Left lung (tissue), 14 donors: ENCODE measurements at places on chromosomes 1 and 21. TPM values are rescaled to one million over a fixed set of nuclear protein-coding genes. Genes with fewer than 3 reads are reported as not detected.

RHOU gene
- total RNA-seq, result 18.7 TPM

C1orf185 gene
- total RNA-seq, result not detected

F11R gene
- 164 TPM for total RNA-seq

S100A6 gene
- total RNA-seq, result 1,797 TPM

RNF186 gene
- total RNA-seq, result not detected

OR2L8 gene
- total RNA-seq, result not detected

GRCh38 chr1:1024771-1025699 lies 5.1 kb downstream of the AGRN start:
- H3K27ac ChIP-seq, result peak overlapping the region; percentile 66
- H3K36me3 ChIP-seq, result no peaks in the 10 kb centered on the region
- no peaks in the 10 kb centered on the region for H3K27me3 ChIP-seq

DNA sequence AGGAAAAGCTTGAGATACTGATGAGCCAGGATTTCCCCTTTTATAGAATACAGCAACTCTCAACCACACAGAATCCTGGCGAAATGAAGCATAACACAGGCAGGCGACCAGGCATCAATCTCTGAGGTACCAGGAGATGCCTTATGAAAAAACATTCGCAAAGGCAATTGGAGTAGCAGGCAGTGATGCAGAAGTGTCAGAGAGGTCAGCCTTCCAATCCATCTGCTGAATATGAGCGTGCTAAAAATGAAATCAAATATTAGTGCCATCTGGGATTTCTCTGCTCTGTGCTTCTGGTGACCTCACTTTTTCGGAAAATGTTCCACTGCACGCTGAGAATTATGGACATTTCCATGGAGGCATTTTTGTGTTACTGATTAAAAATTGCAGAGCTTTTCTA lies 258.8 kb downstream of the VAV3 start:
- H3K27me3 ChIP-seq, result no peaks in the 10 kb centered on the region
- no peak for DNase-seq

- no peaks in the 10 kb centered on the region for H3K36me3 ChIP-seq
- no peak overlapping the region for H3K4me3 ChIP-seq
- DNase-seq, result no peak
- no peaks in the 10 kb centered on the region for H3K27me3 ChIP-seq
Measured at GRCh38 chr1:230189341-230189740, 122.3 kb downstream of the GALNT2 start.

GRCh38 chr1:121558514-121558913 lies 373.7 kb downstream of the SRGAP2C start:
- H3K27me3 ChIP-seq, result no peaks in the 10 kb centered on the region
- H3K4me1 ChIP-seq, result no peaks in the 10 kb centered on the region
- H3K27ac ChIP-seq, result peak overlapping the region; percentile 18
- no peak overlapping the region for H3K4me3 ChIP-seq
- no peaks in the 10 kb centered on the region for H3K36me3 ChIP-seq

- H3K27me3 ChIP-seq, result no peaks in the 10 kb centered on the region
- DNase-seq, result no peak
- H3K36me3 ChIP-seq, result peaks cover 34% of the 10 kb centered on the region
Measured at GRCh38 chr1:151344291-151344690, 2.8 kb downstream of the RFX5 start.

DNA sequence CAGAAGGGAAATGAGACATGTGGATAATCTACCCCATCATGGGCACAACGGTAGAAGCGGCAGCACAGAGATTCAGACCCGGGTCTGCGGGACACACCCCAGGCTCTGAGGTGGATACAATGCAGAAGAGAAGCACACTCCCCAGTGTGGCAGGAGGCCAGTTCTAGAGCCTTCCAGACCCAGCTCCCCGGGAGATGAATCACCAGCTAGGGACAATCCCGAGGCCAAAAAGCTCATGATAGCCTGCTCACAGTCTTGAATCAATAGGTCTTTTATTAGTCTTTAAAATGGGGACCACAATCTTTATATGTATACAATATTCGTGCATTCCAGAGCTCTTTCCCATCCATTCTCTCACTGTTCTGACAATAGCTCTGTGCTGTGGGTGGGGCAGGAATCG lies 57.3 kb upstream of the DIRAS3 start:
- H3K27me3 ChIP-seq, result no peaks in the 10 kb centered on the region
- no peak for DNase-seq
- H3K36me3 ChIP-seq, result no peaks in the 10 kb centered on the region
- no peak overlapping the region for H3K4me3 ChIP-seq
- no peak overlapping the region for H3K27ac ChIP-seq
